ENCODE measurements at places on chromosomes 6 and 20. TPM values are rescaled to one million over a fixed set of nuclear protein-coding genes. Genes with fewer than 3 reads are reported as not detected.

EPB41L1 gene
- 67.3 TPM for total RNA-seq

LPA gene
- total RNA-seq, result 0.02 TPM

TRAPPC3L gene
- not detected for total RNA-seq

PTK7 gene
- total RNA-seq, result 5.5 TPM

APMAP gene
- total RNA-seq, result 163 TPM

DPPA5 gene
- total RNA-seq, result not detected

RIPOR3 gene
- not detected for total RNA-seq

SRMS gene
- total RNA-seq, result not detected
